ENCODE measurements at places on chromosomes 13 and 19.

- no peak for DNase-seq
Observed at GRCh38 chr13:49248622-49249002, 887 bp downstream of the CDADC1 start.

DNA sequence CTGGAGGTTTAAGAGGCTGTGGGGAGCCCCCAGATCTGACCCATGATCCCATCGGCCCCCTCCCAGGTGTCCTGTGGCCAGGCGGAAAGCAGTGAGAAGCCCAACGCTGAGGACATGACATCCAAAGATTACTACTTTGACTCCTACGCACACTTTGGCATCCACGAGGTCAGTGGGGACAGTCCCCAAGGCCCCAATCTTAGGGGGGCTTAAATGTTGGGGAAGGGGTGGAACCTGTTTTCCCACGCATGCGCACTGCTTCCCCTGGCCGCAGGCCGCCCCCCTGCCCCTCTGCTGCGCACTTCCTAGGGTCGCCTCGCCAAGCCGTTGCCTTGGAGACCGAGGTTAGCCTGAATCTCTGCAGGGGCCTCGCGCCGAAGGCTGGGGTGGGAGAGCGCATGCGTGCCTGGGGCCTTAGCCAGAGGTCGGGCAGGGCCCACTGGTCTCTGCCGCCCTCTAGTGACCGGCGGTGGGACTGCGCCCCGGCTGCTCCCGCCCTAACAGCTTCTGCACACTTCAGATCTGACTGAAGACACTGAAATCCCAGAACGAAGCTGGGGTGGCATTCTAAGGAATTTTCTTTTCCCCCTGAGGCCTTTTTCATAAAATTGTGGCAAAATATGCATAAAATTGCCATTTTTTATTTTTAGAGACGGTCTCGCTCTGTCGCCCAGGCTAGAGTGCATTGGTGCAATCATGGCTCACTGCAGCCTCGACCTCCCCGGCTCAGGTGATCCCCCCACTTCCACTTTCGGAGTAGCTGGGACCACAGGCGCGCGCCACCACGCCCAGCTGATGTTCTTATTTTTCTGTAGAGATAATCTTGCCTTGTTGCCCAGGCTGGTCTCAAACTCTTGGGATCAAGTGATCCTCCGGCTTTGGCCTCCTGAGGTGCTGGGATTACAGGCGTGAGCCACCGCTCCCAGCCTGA is 3.6 kb downstream of the PRMT1 start:
- peak; percentile 78 for DNase-seq

GRCh38 chr13:93900731-93901130 is 578.8 kb downstream of the DCT start:
- no peak for DNase-seq

DNA sequence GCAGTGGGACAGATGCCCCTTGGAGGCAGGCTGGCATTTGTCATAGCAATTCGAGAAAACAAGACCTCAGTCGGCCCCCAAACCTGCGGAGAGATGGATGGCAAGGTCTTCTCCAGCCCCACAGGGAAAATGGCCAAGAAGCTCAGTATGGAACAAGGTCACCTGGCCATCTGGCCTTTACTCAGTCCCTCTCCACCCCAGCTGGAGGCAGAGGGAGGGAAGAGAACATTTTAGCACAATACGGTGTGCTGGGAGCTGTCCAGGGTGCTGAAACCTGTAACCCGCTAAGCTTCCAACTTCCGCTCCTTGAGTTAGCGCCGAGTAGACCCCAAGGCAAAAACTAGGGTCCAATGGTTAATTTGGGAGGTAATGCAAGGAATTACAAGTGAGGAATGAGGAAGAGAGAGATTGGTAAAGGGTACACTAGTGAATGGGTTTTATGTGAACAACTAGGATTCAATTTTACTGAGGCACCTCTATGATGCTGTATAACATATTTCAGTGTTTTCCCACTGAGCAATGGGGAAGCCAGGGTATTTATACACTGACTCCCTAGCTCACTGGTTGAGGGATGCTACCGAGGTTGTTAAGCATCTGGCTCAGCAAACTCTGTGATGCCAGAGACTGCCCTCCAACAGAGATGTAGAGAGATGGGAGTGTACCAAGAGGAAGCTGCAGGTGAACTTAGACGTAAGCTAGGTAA is 64.3 kb downstream of the CACNA1A start:
- DNase-seq: no peak

DNA sequence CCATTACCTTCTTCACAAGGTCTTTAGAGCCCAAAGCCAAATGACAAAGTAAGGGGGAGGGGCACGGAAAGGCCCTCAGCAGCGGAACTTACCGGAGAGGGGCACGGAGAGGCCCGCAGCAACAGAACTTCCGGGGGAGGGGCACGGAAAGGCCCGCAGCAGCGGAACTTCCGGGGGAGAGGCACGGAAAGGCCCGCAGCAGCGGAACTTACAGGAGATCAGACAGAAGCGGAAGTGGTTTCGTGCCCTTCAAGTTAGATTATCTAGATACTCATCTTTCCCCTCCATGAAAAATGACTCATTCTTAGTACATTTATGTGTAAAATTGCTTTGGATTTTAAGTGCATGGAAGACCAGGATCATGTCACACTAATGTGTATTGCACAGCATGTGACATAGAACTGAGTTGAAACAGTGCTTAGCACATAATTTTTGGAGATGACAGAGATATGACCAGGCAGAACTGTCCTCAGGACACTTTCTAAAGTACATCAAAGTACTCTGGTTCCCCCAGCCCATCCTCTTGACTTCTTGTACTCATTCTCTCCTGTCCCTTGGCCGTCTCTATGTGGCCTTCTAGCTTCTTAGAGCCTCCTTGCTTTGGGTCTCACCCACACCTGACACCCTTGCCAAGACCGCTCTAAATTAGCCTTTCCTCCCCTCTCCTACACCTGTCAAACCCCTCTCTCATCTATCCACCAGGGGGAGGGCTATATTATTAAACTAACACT is 25.7 kb upstream of the TPTE2 start:
- DNase-seq: no peak

- no peak for DNase-seq
Observed at GRCh38 chr19:16385296-16385695, 60.7 kb downstream of the KLF2 start.

DNA sequence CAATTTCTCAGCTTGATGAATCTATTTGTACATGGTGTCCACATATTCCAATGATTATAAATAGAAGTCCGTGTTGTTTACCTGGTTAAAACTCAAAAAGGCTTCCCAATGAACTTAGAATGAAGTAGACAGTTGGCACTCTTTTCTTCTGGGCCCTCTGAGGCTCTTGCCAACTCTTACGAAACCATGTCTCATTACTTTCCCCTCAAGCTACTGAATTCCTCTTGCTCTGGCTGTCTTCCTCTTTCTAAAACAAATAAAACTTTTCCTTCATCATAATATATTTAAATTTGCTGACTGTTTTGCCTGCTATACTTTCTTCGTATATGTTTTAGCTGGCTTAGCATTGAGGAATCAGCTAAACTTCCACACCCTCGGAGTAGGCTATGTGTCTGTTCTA is 139.7 kb downstream of the SLITRK6 start:
- no peak for DNase-seq

- no peak for DNase-seq
Observed at GRCh38 chr19:7722231-7722651, 9.7 kb downstream of the CLEC4G start.

- no peak for DNase-seq
Observed at GRCh38 chr19:10852098-10852800, 4.0 kb downstream of the C19orf38 start.

GRCh38 chr19:10112895-10113591 is 1.6 kb downstream of the P2RY11 start:
- peak; percentile 25 for DNase-seq

Measured in NCI-H345 (cell line).